ENCODE measurements at places on chromosomes 3 and 15. TPM values are rescaled to one million over a fixed set of nuclear protein-coding genes. Genes with fewer than 3 reads are reported as not detected.

The ANKRD63 gene
- not detected for total RNA-seq

The LTF gene
- 1.2 TPM for total RNA-seq

The ARHGEF26 gene
- total RNA-seq = 79.3 TPM

The RPL14 gene
- 364 TPM for total RNA-seq

The ACKR2 gene
- 9.3 TPM for total RNA-seq

The DPPA2 gene
- not detected for total RNA-seq

The SLC24A5 gene
- total RNA-seq = not detected

The POLR2M gene
- 59.2 TPM for total RNA-seq

The SETMAR gene
- 43.4 TPM for total RNA-seq

The HYAL1 gene
- total RNA-seq = 10.5 TPM

The GOLGA8F gene
- total RNA-seq = 0.42 TPM

The CILP gene
- total RNA-seq = 43.7 TPM

The GANC gene
- total RNA-seq = 21.5 TPM

The CPLX3 gene
- not detected for total RNA-seq

The KLHDC8B gene
- total RNA-seq = 39.8 TPM

The SMCO1 gene
- not detected for total RNA-seq

The CTDSPL2 gene
- 53.7 TPM for total RNA-seq

The GOLGA8K gene
- total RNA-seq = not detected

The GREM1 gene
- total RNA-seq = 64.8 TPM

The LMLN gene
- total RNA-seq = 4.0 TPM

The PPP1R14D gene
- total RNA-seq = not detected

The SCAANT1 gene
- total RNA-seq = not detected

The MYL3 gene
- total RNA-seq = 5.3 TPM

The CTXN2 gene
- total RNA-seq = not detected

The AGBL1 gene
- total RNA-seq = 0.12 TPM

The ARPIN gene
- 23.2 TPM for total RNA-seq

The TUSC7 gene
- not detected for total RNA-seq

The POPDC2 gene
- 19.7 TPM for total RNA-seq

The GP9 gene
- total RNA-seq = not detected

The FANCD2OS gene
- total RNA-seq = 0.77 TPM

The ATP10A gene
- 41.8 TPM for total RNA-seq

The THRB gene
- total RNA-seq = 61.9 TPM

The DAZL gene
- not detected for total RNA-seq

The SLC28A1 gene
- total RNA-seq = not detected

The GPR149 gene
- total RNA-seq = not detected

The AMT gene
- 7.9 TPM for total RNA-seq

The ZBTB47 gene
- 102 TPM for total RNA-seq

The LIPC gene
- not detected for total RNA-seq

The STX19 gene
- not detected for total RNA-seq

The TXNRD3 gene
- 24.7 TPM for total RNA-seq

The GOLGA8S gene
- total RNA-seq = 0.16 TPM

The UNC13C gene
- 2.2 TPM for total RNA-seq

The SOX14 gene
- total RNA-seq = not detected

The CHST13 gene
- total RNA-seq = 1.4 TPM

The FAIM gene
- 14.4 TPM for total RNA-seq

The CACNA1D gene
- 0.52 TPM for total RNA-seq

The FBXW12 gene
- not detected for total RNA-seq

The MYO5C gene
- total RNA-seq = 10.2 TPM

The ADAMTS17 gene
- 13.5 TPM for total RNA-seq

The SEC11A gene
- 89.0 TPM for total RNA-seq

The GCHFR gene
- total RNA-seq = 5.8 TPM

The FAM81A gene
- 0.15 TPM for total RNA-seq

The SLC51A gene
- total RNA-seq = not detected

The MFAP1 gene
- total RNA-seq = 16.5 TPM

The CLRN1 gene
- total RNA-seq = not detected

The RAB6B gene
- 16.1 TPM for total RNA-seq

The SLC22A14 gene
- total RNA-seq = not detected

Measured in gastroesophageal sphincter (tissue), 4 donors.